ENCODE measurements at places on chromosomes 6 and 20. TPM values are rescaled to one million over a fixed set of nuclear protein-coding genes. Genes with fewer than 3 reads are reported as not detected.

- H3K4me3 ChIP-seq = no peak overlapping the region
- no peaks in the 10 kb centered on the region for H3K27me3 ChIP-seq
- no peaks in the 10 kb centered on the region for H3K36me3 ChIP-seq
- H3K4me1 ChIP-seq = no peaks in the 10 kb centered on the region
- H3K27ac ChIP-seq = no peak overlapping the region
Observed at GRCh38 chr20:10381477-10381876, 52.5 kb downstream of the MKKS start.

The POU5F1 gene
- 0.28 TPM for polyA plus RNA-seq

- H3K4me1 ChIP-seq = no peaks in the 10 kb centered on the region
- no peak overlapping the region for H3K27ac ChIP-seq
- DNase-seq = no peak
- H3K4me3 ChIP-seq = no peak overlapping the region
Observed at GRCh38 chr20:33859157-33859695, 48.1 kb downstream of the CHMP4B start.

The HAO1 gene
- polyA plus RNA-seq = not detected

DNA sequence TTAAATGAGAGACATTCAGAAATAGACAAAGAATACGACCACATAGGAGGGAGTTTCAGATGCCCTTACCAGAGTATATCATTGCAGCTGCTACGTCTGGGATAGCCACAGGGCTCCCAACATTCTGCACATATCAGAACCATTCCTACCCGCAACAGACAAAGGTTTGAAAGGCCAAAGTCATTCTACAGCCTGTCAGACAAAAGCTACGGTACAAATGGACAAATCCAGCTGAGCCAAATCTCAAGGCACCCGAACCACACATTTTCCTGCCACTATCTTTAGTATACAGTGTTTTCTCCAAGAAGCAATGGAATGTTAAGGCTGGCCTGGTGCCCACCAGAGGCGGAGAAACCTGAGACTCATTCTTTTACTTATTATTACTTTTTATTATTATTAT is 30.5 kb upstream of the LYRM2 start:
- peaks cover 54% of the 10 kb centered on the region for H3K36me3 ChIP-seq
- no peak for DNase-seq
- H3K27ac ChIP-seq = no peak overlapping the region
- H3K4me1 ChIP-seq = no peaks in the 10 kb centered on the region
- H3K4me3 ChIP-seq = no peak overlapping the region

DNA sequence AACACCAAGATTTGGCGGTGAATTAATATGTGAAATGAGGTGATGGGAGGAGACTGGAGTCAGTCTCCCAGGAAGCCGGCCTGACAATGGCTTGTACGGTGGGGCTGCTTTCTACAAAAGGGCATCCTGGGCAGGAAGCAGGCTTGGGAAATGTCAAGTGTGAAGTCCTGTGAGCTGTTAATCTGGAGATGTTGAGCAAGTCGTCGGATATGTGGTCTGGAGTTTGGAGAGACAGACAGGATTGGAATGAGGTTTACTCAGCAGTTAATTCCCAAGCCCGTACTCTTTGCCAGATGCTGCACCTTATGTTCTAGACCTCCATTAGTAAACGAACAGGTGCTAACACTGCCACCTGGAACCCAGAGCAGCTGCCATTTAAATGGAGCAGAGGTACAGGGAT is 107.7 kb upstream of the FOXC1 start:
- H3K4me3 ChIP-seq = no peak overlapping the region
- no peak overlapping the region for H3K27ac ChIP-seq
- H3K36me3 ChIP-seq = no peaks in the 10 kb centered on the region
- H3K27me3 ChIP-seq = no peaks in the 10 kb centered on the region
- no peaks in the 10 kb centered on the region for H3K4me1 ChIP-seq
- DNase-seq = no peak

The POPDC3 gene
- polyA plus RNA-seq = 1.0 TPM

- no peak overlapping the region for H3K4me3 ChIP-seq
- no peaks in the 10 kb centered on the region for H3K4me1 ChIP-seq
- no peaks in the 10 kb centered on the region for H3K27me3 ChIP-seq
- no peak for DNase-seq
Observed at GRCh38 chr6:75126518-75126917, 79.3 kb downstream of the COL12A1 start.
